ENCODE measurements at places on chromosomes 3 and 15.

DNA sequence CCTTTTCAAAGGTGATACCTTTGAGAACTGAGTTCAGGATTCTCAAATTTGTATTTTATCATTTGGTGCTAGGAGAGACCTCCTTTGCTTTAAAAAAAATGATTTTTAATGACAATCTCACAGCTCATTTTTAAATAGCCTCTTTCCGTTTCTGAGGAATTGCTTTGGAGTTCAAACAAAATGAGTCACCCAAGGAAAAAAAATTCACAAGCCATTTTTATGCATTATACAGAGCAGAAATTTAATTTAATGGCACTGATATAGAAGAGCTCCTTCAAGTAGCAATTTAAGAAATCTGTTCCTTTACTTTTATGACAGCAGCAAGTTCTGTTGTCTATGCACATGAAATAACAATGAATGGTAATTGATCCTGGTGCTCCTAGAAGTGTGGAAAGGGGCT, 337.9 kb upstream of the KCNMB2 start:
- DNase-seq: no peak

GRCh38 chr15:88100181-88100580, 156.4 kb downstream of the NTRK3 start:
- DNase-seq: no peak

- no peak for DNase-seq
Measured at GRCh38 chr3:153180860-153181372, 18.9 kb downstream of the RAP2B start.

DNA sequence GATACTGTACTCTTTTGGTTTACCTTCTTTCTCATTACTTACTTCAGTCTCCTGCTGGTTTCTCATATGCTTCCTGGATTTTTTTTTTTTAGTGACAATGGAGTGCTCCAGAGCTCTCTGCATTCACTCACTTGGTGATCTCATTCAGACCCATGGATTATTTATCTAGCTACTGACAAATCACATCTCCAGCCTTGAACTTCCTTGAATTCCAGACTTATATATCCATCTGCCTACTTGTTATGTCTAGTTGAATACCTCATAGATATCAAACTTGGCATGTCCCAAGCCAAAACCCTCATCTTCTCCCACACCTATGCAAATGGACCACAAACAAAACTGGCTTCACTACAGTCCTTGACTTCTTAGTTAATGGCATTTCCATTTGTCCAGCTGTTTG, 234.7 kb upstream of the ZPLD1 start:
- no peak for DNase-seq

DNA sequence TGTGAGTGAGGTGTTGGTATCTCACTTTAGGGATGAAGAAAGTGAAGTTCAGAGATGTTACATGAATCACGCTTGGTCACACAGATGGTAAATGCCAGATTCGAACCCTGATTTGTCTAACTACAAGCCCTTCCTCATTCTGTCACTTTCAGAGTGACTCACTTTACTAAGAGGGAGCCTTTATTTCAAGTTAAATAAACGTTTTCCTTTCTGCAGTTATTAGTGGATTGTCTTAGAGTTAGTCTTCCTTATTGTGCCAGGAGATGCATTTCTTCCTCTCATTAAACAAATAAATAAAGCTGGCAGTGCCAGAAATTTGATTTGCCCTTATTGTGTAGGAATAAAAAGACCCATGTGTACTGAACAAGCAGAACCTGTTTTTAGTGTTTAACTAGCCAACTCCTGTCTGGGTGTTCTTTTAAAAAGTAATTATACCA, 162.5 kb downstream of the AKAP13 start:
- DNase-seq: no peak

DNA sequence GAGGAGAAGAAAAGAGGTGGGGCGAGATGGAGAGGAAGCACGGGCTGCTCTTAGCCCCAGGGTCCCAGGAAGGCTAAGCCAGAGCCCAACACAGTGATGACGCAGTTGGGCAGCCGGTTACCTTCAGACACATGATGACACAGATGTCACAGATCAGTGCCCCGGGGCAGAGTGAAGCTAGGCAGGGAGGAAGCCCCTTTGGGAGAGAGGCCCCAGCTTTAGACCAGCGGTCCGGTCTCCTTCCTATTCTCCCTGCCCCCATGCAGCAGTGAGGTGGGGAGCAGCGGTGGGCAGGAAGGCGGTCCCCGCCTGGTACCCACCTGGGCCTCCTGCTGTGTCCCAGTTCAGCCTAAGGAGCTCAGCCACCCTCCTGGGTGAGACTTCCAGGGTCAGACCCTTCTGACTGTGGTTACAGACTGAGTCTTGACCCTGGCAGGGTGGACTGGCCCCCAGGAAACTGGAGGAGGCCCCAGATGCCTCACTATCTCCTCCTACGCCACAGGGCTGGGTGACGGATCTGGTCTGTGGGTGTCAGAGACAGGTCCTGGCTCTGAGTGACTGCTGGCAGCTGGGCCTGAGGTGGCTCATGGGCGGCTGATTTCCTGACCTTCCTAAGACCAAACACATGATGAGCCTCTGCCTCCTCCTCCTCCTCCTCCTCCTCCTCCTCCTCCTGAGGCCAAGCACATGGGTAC, 38.8 kb upstream of the LINGO1 start:
- DNase-seq: no peak

GRCh38 chr3:99651531-99651930, 13.1 kb downstream of the COL8A1 start:
- DNase-seq: no peak

DNA sequence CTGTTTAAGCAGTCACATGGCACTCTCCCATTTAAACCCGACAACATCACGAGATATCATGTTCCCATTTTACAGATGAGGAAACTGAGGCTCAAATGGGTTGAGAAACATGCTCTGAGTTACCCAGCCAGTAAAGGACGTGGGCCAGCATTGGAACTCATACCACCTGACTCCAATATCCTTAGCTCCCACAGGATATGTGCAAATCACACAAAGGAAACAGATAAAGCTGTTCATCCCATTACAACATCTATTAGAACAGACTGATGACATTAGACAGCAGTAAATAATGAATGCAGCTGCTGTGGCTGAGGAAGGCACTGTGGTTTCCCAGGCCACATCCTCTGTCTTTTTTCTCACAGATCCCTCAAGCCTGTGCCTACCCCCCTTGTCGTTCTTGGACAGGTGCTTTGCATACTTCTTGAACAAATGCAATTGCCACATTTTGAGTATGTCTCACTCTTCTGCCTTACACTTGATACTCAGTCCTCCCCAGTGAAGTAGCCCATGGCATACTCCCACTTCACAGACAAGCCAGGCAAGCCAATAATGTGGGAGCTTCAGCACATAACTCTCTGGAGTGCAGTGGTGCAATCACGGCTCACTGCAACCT, 17.7 kb downstream of the FRMD4B start:
- no peak for DNase-seq

GRCh38 chr15:73965094-73965757, 26.9 kb downstream of the STOML1 start:
- DNase-seq: no peak

GRCh38 chr15:37099319-37100108, 835 bp downstream of the MEIS2 start:
- no peak for DNase-seq

- no peak for DNase-seq
Measured at GRCh38 chr3:38649500-38650247, at the start of gene SCN5A. SCN5A (minus strand) TSS chr3:38649687; CDS start chr3:38633307, 16,380 bp downstream.

DNA sequence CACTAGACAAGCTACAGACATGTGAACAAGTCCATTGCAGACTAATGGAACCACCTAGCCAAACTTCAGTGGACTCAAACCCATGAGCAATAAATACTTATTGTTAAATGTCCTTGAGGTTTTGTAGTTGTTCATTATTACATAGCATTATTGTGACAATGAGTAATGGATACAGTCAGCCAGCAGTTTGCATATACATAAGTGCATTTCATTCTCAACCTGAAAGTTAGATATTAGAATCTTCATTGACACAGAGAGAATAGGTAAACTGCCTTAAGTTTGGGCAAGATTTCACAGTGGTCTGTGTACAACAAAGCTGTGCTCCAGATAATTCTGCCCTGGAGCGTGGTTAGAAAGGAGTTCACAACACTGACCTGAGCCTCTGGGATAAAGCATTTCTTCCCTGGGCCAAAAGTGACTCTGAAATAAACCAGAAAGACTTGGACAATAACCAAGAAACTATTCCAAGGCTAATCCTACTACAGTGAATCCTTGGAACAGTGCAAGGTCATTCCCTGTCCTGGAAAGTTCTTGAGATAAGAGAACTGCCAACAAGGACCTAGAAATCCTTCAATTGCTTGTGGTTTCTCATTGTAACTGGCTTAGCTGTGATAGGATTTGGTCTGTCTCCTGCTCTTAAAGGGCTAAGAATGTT, 225.5 kb upstream of the STT3B start:
- no peak for DNase-seq

DNA sequence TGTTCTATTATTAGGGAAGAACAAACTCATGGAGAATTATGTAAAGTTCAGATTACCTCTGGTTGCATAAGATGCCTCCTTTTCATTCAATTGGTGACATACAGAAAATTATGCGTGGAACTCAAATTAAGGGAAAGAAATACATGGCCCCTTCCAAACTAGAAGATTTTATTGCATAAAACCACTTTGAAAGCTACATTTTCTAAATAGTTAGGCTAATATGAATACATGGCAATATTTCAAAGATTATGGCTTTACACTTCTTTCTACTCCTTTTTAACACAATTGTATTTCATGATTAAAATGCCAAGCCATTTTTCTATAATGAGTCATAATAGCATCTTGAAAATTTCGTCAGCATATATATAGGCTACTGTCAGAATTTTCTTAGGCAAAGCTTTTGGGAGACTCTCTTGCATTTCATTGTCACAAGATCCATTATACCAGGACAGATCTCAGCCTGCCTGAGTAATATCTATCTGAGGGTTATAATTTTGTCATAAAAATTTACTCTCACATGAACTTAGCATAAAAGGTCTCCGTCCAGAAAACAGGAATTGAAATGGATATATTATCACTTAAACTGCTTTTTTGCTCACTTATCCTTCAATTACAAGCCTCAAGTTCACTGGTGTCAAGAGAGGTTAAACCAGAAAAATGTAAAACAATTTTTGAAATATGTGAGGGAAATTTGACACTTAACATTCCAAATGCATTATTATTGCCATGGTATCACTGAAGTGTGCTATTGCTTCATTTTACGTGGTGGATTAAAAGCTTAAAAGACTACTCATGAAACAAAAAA, 37.1 kb downstream of the CPA3 start:
- no peak for DNase-seq

DNA sequence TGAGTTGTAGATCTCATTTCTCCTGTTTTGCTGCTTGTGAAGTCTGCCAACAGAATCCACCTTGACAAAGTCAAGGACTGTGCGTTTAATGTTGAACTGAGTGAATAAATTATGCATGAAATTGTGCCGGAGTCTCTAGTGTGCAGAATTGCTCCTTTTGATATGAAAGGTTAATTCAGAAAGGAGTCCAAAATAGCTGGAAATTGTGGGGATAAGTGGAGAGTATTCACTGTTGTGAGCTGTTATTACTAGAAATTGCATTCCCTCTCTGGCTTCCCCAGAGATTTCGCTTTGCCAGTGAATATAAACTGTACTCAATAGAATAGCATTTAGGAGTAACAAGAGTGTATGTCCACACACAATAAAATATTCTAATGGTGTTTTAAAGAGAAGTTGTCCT, 43.1 kb downstream of the SAMMSON start:
- no peak for DNase-seq

DNA sequence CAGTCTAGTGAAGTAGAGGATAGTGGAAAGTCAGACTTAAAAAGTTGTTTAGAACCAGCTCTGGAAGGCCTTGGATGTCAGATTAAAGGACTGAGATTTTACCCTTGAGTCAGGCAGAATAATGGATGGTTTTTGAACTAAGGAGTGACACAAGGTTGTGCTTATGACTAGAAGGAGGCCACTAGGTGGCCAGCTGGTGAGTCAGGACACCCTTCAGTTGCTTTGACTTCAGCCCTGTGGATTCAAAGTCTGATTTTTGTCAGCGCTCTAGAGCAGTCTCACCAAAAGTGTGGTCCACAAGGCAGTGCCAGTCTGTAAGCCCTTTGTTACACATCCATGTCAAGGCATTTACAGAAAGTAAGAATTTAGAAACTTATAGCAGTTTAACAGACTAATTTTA, 3.8 kb upstream of the GABPB1 start:
- DNase-seq: no peak

GRCh38 chr3:73215281-73215680, 153.8 kb downstream of the EBLN2 start:
- DNase-seq: no peak

DNA sequence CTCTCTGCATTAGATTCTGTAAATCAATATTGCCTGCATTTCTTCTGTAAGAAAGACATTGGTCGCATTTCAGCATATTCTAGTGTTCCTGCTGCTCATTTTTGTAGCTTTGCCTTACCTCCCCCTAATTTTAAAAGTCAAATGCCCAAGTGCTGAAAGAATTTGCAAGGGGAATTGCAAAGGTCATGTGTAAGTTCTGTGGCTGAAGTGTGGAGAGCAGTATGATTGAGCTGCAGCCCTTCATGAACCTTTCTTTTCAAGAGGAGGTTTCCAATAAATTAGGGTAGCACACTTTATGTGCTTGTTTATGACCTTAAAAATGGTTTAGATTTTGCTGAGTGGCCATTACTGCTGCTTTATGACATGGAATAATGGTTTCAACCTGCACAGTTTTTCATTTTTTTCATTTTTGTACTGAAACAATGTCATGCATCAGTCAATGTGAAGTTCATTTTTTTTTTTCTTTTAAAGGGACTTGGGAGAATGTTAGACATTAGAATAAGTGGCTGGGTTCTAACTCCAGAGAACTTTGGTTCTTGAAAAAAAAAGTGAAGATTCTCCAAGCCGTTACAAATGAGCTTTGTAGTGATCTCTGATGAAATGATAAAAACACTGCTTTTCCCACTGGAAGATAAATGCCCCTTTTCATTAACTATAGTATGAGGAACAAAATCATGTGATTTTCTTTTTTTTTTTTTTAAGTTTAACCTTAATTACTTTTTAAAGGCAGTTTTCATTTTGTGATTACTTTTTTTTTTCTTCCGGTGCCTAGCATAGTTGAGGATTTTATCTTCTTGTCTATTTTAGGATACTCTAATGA, 99.6 kb downstream of the MITF start:
- DNase-seq: no peak

GRCh38 chr3:36700537-36701248, 63.7 kb downstream of the DCLK3 start:
- no peak for DNase-seq

- DNase-seq: no peak
Measured at GRCh38 chr3:173761161-173761560, 363.6 kb downstream of the NLGN1 start.

DNA sequence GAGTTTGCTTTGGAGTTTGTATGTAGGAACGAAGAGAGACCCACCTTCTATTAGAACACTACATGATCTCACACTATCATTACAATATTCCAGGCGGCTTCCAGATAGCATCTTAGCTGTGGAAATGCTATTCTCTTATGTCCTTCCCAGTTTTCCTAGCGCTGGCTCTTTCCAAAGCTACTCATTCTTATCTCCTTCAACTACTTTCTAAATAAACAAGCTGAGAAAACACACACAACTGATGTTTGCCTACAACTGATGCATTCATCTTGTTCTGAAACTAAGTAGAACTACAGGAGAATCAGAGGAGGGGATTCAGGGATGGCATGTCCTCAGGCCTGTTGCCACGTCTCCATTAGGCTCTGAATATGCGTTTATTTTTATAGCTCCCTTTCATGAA, 108.9 kb downstream of the GREM1 start:
- DNase-seq: no peak
